ENCODE measurements at places on chromosomes 5 and 9. TPM values are rescaled to one million over a fixed set of nuclear protein-coding genes. Genes with fewer than 3 reads are reported as not detected.

- no peak for DNase-seq
Observed at GRCh38 chr5:71865665-71866320, 146.7 kb downstream of the CARTPT start.

DNA sequence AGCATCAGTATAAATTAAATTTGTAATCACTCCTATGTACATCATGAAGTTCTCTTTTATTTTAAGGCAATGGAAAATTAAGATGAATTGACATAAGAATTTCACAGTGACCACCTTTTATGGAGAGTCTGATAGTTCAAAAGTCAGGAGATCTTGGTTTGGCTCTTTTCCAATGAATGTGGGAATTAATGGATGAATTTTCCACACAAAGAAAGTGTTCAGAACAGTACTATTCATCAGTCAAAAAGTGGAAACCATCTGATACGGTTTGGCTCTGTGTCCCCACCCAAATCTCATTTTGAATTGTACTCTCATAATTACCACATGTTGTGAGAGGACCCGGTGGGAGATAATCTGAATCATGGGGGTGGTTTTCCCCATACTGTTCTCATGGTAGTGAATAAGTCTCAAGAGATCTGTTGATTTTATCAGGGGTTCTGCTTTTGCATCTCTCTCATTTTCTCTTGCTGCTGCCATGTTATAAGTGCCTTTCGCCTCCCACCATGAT is 24.5 kb downstream of the CCDC125 start:
- peak; percentile 8 for DNase-seq

DNA sequence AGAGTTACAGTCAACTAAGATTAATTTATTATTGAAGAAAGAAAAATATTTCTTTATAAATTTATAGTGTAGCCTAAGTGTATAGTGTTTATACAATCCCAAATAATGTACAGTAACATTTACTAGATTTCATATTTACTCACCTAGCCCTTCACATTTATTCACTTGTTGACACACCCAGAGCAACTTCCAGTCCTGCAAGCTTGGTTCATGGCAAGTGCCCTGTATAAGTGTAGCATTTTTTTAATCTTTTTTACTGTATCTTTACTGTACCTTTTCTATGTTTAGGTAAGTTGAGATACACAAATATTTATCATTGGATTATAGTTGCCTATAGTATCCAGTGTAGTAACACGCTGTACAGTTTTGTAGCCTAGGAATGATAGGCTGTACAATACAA is 119.9 kb downstream of the SPATA31D1 start:
- DNase-seq: no peak

- DNase-seq: no peak
Observed at GRCh38 chr9:99015890-99016289, 72.2 kb downstream of the COL15A1 start.

- no peak for DNase-seq
Observed at GRCh38 chr5:101425339-101425859, 522.3 kb upstream of the ST8SIA4 start.

DNA sequence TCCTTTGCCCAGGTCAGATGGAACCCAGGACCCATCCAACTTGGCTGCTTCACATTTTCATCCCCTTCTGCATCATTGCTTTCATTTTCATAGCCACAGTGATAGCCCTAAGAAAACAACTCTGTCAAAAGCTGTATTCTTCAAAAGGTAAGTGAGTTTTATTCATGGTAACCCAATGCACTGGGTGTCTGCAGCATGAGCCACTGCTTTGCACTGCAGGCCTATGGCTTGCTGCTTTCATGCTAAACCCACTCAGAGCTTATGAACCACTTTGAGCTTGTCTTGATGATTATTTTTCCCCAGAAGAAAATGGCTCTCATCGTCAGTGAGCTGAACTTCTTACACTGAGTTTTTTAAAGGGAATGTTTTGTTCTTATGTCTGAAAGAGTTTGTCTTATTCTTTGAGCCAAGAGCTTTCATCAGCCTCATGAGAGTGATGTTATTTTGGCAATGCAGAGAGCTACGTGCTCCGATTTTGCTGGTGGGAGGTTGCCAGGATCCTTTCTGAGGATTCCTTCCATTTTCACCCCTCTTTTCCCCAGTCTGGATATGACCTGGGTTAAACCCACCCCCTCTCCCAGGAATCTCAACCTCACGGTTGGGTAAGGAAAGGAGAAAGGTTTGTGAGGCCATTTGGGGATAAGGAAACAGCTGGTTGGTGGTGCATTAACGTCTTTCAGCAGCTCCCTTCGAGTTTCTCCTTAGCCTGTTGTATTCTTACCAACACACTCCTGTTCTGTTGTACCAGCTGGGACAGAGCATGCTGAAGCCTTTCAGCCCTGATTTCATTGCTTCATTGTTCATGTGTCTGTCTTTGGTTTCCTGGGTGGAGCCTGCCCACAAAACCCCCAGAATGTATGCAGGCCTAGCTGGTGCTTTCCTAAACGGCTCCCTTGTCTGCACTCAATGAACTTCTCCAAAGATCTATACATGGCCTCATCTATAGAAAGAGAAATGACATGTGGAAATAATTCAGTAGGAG is 47.6 kb downstream of the PDCD1LG2 start:
- peak; percentile 57 for DNase-seq

- DNase-seq: peak; percentile 35
Observed at GRCh38 chr5:891837-892393, 686 bp downstream of the BRD9 start.

The IL4 gene
- total RNA-seq: 0.77 TPM

DNA sequence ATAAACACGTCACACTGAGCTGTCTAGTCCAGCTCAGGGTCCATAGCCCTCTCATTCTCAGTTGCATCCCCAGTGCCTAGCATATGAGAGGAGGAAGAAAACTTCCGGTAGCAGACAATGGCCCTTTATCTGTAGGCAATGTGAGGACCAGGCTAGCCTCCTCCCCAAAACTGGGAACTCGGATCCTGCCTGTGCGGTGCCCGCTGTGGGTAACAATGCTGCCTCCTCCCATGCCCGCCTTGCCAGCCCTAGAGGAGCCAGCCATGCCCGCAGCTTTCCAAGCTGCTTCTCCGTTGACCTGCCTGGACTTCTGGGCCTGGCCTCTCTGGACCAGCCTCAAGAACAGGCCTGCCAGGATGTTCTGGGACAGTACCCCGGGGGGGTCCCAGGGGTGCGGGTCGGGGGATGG is 74.6 kb upstream of the ORM1 start:
- no peak for DNase-seq

GRCh38 chr9:30534455-30534854 is 1850.0 kb upstream of the ACO1 start:
- no peak for DNase-seq

DNA sequence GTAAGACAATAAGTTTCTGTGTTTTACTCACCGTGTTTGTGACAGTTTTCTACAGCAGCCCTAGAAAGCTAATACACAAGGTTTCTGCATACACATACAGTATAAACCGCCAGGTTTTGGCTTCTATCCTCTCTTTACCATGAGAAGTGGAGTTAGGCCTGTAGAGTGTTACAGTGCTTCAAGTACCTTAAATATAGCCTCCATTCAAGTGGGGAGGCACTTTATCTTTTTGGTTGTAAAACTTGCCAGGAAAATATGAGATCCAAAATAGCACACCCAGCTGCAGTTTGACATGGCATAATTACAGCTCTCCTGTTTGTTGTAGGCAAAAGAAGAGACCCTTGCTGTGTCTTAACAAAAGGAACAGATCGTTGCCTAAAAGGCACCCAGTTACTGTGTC is 90.3 kb upstream of the PTPN3 start:
- DNase-seq: no peak

The TAF7 gene
- 54.4 TPM for total RNA-seq

- no peak for DNase-seq
Observed at GRCh38 chr5:3958389-3958788, 362.8 kb downstream of the IRX1 start.

DNA sequence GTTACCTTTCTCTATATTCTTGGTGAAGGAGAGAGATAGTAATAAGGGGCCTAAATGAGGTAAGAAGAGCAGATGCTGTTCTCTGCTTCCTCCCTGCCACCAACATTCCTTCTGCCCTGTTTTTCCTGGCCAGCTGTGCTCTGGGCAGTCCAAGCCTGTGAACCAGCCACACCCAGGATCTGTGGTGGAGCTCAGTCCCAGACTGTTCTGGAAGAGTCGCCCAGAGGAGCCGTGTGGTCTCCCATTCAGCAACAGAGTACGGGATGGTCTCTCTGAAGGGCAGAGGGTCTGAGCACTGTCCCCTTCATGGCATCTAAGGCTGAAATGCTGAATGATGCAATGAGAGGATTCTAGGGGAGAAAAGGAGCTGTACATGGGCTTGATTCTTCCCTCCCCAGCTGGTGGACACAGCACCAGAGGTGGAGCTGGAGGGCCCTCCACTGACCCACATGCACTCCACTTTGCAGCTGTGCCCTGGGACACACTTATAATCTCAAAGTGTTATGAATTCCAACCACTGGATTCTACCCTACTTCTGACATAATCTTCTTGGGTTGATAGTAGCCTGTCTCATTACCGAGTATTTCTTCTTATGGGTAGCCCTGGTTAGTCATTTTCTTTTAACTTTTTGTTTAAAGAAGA is 70.8 kb upstream of the RPS23 start:
- DNase-seq: no peak

DNA sequence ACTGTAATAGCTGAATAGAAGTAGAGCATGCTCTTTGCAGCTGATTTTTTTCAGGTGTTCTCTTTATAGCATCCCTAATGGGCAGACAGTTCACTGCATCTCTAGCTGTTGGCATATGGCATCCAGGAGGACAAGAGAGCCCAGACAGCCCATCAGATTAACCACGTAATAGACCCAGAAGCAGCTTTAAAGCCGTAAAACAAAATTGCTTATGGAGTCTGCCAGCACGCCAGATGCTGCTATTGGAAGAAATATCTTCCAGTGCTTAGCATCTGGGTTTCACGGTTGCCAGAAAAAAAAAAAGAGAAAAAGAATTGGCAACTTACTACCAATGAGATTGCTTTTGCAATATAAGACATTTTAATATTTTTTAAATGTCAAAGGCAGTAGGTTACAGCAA is 869.4 kb upstream of the NUDT12 start:
- no peak for DNase-seq

- peak; percentile 50 for DNase-seq
Observed at GRCh38 chr5:68465133-68465532, 249.6 kb downstream of the PIK3R1 start.

The SLC25A2 gene
- 0.30 TPM for total RNA-seq
